ENCODE measurements at places on chromosomes 11 and 22.

DNA sequence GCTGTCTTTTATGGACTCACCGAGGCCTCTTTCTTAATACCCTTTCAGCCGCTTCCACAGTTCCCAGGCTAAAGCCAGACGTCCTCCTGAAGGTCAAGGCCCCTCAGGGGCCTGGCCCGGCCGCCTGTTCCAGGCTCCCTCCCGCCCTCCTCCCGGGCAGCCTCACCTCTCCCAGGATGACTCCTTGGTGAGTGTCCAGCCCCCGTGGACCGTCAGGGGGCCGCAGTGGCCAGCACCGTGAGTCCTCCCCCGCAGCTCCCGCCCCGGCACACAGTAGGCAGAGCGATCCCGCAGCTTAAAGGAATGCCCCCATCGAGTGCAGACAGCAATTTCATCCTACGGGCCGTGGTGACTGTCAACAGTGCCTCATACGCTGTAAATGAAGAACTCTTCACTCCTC lies 32.9 kb downstream of the ELFN2 start:
- no peak for DNase-seq

DNA sequence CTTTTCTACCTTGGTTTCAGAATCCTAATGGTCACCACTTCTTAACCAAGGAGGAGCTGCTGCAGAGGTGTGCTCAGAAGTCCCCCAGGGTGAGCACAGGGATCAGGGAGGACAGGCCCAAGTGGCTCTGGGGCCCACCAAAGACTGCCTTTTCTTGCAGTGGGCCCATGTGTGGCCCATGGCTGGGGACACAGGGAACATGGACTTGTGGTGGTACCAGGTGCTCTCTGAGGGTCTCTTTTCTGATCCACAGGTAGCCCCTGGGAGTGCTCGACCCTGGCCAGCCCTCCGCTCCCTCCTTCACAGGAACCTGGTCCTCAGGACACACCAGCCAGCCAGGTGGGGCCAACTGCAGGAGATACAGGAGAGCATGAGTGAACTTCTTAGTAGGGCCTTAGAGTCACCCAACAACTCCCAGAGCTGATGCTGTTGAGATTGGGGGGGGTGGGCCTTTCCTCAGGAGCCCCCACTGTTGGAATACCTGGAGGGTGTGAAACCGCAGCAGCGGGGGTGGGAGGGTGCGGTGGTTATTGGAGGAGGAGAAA lies 2.0 kb downstream of the MUS81 start:
- DNase-seq = no peak

- DNase-seq = no peak
These were observed 76.0 kb upstream of the SORL1 start for GRCh38 chr11:121376130-121376529.

DNA sequence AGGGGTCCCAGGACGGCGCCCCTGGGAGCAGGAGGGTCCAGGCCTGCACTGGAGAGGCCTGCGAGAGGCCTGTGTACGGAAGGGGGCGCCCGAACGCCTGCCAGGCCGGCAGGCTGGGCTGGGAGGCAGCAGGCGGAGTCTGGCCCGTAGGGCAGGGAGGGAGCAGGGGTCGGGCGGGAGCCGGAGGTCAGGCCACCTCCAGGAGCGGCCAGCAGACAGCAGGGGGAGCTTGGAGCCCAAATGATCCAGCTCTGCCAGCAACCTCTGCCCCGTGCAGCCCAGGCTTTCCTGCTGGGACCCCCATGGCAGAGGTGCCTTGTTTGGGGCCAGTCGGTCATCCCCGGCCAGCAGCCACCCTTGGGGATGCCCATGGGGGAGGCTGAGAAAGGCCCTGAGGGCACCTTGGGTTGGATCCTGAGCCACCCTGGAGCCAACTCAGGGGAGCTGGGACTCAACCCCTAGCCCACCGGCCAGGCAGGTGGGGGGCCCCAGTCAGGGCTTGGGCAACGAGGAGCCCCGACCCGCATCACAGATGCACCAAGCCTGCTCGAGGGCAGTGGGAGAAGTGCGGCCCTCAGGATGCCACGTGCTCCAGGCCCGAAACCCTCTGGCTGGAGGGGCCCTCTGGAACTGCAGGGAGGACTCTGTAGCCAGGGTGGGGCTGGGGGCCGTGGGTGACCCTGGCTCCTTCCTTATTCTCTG lies 9.6 kb upstream of the SYT8 start:
- no peak for DNase-seq

DNA sequence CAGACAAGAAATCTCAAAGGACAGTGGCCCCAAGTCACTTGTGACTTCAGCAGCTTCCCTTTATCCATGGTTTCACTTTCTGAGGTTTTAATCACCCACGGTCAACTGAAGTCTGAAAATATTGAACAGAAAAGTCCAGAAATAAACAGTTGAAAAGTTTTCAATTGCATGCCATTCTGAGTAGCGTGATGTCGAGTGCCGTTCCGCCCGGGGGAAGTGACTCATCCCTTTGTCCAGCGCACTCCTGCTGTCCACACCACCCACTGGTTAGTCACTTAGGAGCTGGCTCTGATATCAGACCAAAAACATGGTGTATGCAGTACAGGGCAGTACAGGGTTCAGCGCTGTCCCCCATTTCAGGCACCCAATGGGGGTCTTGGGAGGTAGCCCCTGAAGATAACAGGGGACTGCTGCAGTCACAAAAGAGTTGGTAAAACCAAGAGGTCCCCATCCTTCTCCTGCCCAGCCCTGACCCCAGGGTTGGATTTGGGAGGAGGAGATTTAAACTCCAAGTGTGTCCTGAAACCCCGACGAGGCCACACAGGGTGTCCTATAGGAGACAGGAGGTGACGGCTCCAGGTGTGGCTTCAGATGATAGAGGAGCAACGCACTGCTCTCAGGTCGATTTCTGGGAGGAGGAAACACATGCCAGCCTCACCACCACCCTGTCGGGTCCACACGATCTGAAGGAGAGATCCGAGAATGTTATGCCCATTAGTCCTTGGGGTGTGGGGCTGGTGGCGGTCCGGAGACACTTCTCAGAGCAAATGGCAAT lies 390.1 kb downstream of the CTTN start:
- DNase-seq = no peak

DNA sequence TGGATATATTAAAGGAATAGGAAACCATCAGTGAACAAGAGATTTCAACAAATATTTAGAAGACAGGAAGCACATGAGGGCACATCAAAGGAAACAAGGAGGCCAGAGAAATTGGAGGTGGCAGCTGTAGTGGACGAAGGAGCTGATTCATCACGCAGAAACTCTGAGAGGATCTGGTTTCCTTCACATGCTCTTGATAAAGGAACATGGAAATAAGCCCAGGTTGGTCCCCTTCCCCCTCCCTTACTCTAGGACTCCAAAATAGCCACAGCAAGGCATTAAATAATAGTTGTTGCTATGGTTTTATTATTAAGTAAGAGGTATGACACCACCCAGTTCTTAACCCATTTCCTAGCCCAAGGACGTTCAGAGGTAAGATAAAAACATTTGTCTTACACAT lies 11.3 kb downstream of the IZUMO1R start:
- no peak for DNase-seq

GRCh38 chr11:10891151-10891720 lies 33.4 kb upstream of the ZBED5 start:
- no peak for DNase-seq

DNA sequence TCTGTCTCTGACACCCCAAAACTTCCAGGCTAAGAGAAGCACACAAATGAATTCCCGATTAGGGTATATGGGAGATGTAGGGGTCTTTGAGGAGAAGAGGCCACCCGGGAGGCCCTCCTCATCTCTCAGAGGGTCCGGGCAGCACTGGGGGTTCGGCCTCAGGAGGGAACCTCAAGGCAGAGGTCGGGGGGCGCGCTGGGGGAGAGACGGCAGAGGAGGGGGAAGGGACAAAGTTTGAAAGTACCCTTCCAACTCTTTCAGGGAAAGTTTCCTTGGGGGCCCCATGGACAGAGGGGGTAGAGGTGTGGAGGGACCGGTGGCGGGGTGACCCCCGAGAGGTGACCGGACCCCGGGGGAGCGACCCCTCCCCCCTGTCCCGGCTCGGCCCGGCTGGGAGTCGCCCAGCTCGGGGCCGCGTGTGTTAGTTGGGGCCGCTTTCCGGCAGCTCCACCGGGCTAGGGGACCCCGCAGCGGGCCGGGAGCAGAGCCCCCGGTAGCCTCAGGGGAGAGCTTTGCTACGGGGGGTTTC lies 3.3 kb upstream of the GCAT start:
- DNase-seq = no peak

- DNase-seq = no peak
These were observed 84.1 kb upstream of the BARX2 start for GRCh38 chr11:129291546-129291945.

DNA sequence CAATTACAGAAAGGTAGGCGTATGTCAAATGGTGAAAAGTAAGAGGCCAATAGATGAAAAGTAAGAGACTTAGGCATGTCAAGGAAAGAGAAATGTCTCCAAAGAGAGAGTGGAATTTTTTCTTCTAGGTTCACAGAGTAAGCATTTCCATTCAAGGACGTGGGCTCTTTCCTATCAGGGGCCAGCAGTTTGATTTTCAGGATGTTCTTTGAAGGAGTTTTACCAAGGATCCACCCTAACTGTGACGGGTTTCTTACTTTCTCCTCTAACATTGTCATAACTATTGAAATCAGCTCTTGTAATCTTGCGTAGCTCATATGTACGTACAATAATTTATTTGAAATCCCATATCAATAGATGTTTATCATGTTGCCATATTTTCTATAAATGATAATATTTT lies 2112.2 kb upstream of the RAG2 start:
- no peak for DNase-seq

DNA sequence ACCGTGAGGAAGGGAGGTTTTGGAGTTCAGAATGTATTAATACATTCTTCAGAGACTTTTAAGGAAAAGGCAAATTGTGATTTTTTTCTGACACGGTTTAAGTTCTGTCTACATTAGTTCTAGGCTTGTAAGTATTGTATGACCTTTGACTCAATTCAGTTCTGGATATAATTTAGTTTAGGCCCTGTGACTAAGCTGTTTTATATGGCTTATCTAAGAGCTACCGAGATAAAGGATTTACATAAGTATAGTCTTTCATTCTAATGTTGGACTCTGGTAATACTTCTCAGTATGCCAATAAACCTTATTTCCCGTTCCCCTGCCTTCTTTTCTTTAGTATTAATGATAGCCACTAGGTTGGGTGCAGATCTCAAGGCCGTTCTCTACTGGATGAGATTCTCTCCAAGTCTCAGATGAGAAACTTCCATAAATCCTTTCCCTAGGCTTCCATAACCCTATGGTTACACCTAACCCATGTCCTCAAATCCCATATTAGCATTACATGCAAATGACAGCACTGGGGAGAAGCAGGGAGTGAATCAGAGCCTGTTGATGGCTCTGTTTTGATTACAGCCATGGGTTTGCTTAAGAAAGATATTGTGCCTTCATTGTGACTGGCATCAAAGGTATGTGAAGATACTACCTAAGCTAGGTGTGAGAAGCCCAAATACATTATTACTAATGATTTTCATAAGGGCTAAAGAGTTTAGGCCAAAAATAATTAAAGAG lies 38.7 kb downstream of the BARX2 start:
- DNase-seq = no peak

DNA sequence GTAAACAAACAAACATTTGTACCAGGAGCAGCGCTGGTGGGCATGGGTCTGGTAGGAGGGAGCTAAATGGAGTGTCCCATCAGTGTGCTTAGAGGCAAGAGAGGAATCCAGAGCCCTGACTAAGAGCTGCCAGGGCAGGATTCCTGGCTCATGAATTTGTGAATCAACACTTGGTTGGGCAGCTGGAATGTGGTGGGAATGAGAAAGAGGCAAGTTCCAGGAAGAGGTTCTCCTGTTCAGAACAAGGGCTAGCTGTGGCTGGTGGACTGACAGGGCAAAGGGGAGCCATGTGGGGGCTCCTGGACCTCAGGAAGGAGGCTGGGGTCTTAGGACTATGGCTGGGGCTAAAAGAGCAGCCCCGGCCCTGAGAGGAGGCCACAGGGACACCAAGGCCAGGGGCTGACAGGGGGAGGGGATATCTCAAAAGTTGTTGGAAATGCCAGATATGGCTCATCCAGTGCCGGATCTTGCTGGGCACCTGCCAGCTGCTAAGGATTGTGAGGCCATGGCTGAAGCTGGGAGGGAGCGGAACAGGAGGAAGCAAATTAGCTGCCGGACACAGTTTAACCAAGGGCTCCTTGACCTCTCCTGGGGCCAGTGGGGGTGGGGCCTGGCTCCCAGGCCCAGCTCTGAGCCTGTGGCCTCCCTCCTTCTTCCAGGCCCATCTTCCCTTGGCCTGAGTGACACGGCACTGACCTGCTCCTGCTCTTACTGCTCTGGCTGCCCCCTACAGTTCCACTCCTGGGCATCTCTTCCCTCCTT lies 14.6 kb upstream of the P2RY6 start:
- DNase-seq = no peak

DNA sequence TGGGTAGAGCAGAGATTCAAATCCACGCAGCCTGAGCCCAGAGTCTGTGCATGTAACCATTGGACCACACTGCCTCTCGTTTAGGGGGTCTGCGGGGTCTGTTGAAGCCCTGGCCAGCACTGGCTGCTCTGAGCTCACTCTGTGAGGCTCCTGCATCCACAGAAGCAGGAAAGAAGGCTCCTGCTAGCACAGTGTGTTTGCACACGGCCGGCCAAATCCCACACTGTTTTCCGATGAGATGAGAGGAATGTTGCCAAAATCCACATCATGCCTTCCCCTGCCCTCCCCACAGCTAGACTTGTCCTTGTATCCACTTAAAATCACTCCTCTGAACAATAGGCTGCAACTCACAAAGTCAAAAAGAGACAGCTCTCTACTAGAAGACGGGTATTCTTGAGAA lies 10.6 kb upstream of the SLC22A12 start:
- DNase-seq = no peak

GRCh38 chr11:120186774-120187591 lies 23.8 kb upstream of the OAF start:
- no peak for DNase-seq

GRCh38 chr11:60831143-60831500 lies 10.8 kb upstream of the CCDC86 start:
- peak; percentile 80 for DNase-seq

DNA sequence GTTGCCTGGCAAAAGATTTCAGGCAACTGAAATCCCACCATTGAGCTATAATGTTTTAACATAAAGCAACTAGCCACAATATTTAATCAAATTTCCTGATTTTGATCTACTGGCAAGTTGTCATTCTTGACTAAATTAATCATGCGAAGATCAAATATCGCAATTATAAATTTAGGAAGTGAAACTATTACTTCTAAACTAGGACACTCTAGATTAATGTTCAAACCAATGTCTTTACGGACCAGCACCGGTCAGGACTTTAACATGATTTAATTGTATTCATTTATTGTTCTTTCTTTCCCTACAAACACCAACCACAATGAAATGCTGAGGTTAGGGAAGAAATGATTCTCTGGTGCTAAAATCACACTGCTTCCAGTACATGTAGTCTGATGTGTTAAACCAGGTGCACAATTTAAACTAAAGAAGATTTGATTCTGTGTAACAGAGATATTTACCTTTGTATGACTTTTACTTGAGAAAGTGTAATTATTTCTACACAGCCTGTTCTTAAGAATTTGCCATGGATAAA lies 14.9 kb downstream of the GAS2 start:
- DNase-seq = no peak

- DNase-seq = no peak
These were observed 11.5 kb downstream of the YPEL4 start for GRCh38 chr11:57638005-57638781.

GRCh38 chr22:47610764-47611163 lies 848.3 kb downstream of the TBC1D22A start:
- no peak for DNase-seq

- no peak for DNase-seq
These were observed 15.1 kb downstream of the MTMR2 start for GRCh38 chr11:95908826-95909225.

- DNase-seq = peak; percentile 37
These were observed 15.9 kb downstream of the CRELD2 start for GRCh38 chr22:49934160-49934890.

- DNase-seq = peak; percentile 53
These were observed 66.8 kb downstream of the FEZ1 start for GRCh38 chr11:125429174-125429707.

GRCh38 chr22:28939394-28939793 lies 56.0 kb downstream of the ZNRF3 start:
- no peak for DNase-seq

Data from tibial nerve (tissue), 4 donors.